Omental fat pad (tissue), 4 donors: ENCODE measurements at places on chromosomes 2 and 18.

DNA sequence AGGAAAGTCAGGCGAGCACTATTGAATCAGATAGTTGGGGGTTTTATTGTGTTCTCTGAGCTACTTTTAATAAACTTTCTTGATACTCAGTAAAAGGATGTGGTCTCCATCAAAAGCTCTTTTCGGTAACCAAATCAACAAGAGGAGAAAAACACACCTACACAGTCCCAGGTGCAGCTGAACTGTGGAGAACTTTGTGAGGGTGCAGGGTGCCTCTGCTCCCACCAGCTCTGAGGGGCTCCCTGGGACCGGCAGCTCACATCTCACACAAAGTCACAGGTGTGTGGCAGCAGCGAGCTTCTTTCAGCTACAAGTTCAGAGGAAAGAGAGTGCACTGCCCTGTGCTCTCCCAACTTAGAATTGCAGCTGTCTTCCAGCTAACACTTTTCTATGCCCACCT, 650.4 kb downstream of the RNF144A start:
- no peak for DNase-seq

DNA sequence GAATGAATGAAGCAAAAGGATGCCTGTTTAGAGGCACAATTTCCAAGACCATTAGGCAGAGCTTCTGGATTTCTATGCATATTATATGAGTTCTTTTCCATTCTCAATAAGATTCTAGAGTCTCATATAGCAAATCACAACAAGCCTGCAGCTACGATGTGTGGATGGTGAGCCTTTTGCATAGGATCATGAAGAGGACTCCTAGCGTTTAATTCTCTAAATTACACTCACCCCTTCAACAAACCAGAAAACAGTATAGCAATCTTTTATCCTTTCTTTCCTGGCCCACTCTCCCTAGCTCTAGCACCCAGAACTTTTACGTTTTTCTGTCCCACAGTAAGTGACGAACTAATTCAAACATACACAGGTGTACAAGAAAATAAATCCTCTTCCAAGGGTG, 293.1 kb upstream of the KLHL29 start:
- no peak for DNase-seq

DNA sequence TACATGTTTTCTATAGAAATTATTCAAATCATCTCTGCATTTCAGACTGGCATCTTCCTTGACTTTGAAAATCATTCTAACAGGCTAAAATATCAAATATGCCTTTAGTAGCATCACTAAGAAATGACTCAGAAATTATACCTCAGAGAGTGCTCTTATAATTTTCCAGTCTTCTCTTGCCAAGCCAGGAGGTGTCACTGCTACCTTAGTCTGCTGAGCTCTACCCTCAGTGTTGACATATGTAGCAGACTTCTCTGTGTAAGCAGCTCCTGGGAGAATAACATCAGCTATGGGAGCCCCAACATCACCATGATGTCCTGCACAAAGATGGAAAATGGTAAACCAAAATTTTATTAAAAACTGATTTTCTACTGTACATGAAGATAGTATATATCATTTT, 31.6 kb downstream of the NDUFS1 start:
- no peak for DNase-seq

- no peak for DNase-seq
Observed at GRCh38 chr2:46032161-46032813, 264.9 kb upstream of the EPAS1 start.

- no peak for DNase-seq
Observed at GRCh38 chr18:76466410-76466991, 28.5 kb downstream of the ZNF516 start.

- no peak for DNase-seq
Observed at GRCh38 chr2:231674587-231675338, 33.6 kb upstream of the PTMA start.

- no peak for DNase-seq
Observed at GRCh38 chr2:71528131-71528591, 74.8 kb downstream of the DYSF start.

GRCh38 chr2:120684289-120685065, 51.2 kb upstream of the GLI2 start:
- DNase-seq = no peak

DNA sequence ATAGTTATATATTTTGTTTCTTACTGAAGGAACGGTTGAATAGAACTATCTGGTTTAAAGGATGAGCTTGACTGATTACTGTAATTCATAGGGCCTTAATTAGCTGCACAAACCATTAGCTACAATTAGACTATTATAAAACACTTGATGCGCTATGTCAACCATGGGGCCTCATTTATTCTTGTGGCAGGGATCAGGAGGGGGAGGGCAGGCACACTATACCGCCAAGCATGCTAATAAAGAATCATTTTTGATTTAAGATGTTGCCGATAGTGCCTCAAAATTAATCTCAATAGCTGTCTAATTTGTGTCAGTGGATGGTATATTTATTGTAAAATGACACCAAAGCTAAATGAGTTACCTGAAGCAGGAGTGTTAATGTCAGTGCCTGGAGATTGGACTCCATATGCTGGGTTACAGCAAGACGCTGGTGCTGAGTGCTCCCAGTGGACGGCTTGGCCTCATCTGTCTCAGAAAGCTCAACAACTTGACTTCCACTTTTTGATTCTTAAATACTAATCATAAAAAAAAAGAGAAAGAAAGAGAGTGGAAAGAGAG, 1007.0 kb upstream of the CELF4 start:
- DNase-seq = no peak

DNA sequence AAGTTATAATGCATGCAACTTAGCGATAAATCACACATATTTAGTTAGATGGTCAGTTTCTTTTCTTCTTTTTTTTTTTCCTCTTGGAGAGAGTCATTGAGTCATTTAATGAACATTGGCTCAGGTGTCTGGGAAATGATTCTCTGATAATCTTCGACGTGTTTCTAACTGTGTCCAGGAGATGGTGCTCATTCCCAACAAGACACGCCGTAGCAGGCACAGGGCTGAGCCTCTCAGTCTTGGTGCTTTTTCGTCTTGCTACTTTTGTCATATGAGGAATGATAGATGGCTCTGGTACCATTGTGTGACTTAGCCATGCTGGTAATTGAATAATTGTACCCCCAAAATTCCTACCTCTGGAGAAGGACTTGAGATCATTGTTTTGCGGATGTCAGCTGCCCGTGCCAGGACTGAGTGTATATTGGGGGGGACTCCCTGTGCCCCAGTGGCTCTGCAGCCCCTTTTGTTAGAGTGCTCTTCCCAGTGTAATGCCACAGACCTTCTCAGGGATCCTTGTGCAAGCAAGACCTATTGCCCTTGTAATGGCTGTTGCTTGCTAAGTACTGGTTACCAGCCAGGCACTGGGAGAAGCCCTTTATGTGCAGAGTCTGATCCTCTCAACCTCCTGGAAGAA, 107.6 kb upstream of the CYRIA start:
- no peak for DNase-seq

- DNase-seq = no peak
Observed at GRCh38 chr2:129239141-129239540, 740.3 kb upstream of the RAB6C start.

GRCh38 chr2:46009772-46010171, 287.4 kb upstream of the EPAS1 start:
- DNase-seq = no peak

DNA sequence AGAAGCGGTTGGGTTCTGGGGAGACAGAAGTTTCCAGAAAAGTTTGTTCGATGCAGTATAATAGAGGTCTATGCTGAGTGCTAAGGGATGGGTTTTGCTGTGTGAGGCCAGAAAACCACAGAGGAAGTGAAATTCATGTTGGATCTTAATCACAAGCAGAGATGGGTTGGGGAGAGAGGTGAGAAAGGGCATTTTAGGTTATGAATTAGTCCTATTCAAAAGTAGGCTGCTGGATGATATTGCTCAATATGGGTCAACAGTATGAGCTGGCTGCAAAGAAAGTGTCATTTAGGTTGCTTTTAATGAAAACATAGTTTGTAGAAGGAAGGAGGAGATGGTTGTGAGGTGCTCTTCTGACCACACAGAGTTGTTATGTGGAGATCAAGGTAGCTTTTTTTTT, 118.8 kb upstream of the LHCGR start:
- DNase-seq = no peak

DNA sequence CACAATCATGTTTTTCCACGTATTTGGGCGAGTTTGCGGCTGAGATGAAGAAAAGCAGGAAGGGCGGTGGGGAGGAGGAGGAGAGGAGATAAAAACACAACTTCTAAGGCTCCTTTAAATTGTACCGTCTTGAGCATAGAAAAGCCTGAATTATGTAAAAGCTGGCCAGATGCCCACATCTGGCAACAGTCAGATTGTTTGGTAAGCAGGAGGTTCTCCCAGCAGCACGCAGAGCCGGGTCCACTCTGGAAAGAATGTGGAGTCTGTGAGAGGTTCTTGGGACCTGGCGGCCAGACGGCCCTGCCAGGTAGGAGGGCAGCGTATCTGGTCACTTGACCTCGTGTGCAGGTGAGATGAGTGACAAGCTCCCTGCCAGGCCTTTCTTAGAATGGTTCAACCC, 215.3 kb upstream of the APCDD1 start:
- DNase-seq = peak; percentile 41

GRCh38 chr2:147100406-147101035, 744.3 kb upstream of the ACVR2A start:
- DNase-seq = no peak

GRCh38 chr18:65227970-65228369, 522.8 kb upstream of the CDH7 start:
- DNase-seq = no peak

DNA sequence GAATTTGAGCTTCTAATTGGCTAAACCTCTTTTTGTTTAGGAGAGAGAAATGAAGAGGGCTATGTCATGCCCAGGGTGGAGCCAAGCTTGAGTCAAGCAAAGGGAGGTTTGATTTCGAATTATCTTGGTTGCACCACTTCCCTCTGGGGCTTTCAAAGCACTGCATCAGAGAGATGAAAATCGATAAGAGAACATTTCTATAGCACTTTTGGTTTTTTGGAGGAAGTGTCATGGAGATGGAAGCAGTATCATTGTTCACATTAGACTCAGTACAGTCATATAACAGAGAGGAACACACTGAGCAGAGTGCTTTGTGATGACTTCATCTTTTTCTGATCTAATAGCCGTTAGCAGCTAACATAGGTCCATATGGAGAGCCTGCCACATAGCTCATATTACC, 120.3 kb upstream of the UXS1 start:
- DNase-seq = no peak

- DNase-seq = no peak
Observed at GRCh38 chr2:27080603-27080936, 2.2 kb downstream of the EMILIN1 start.

GRCh38 chr2:38731684-38732221, 19.4 kb downstream of the SRSF7 start:
- no peak for DNase-seq

- DNase-seq = no peak
Observed at GRCh38 chr2:143792602-143793001, 663.4 kb downstream of the ARHGAP15 start.

DNA sequence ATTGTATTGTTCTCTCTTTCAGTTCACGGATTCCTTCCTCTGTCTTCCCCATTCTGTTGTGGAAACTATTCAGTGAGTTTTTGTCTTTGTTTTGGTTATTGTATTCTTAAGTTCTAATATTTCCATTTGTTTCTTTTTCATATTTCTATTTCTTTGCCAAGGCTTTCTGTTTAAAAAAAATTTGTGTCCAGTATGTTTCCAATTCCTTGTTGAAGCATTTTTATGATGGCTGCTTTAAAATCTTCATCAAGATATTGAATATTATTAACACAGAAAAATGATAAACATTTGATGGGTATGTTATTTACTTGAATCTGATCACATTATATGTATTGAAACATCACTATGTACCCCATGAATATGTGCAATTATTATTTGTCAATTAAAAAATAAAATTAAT, 42.4 kb downstream of the ASB1 start:
- DNase-seq = no peak

GRCh38 chr18:46809145-46809544, 52.3 kb upstream of the ST8SIA5 start:
- DNase-seq = no peak

DNA sequence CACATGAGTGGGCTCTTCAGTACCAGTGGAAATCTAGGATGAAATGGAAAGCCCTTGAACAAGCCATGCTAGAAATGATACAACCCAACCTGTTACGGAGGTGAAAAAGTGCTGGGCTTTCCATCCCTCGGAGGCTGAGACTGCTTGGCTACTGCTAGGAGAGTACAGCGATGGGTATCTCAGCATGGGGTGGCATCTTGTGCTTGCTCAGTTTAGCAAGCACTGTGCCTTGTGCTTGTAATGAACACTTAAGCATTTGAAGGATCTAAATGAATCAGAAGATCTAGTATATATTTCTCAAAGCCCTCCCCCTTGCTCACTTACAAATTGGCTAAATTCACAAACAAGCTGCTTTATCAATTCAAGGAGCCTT, 44.3 kb upstream of the EHBP1 start:
- DNase-seq = no peak

GRCh38 chr18:54767098-54767497, 61.2 kb upstream of the RAB27B start:
- DNase-seq = no peak

- no peak for DNase-seq
Observed at GRCh38 chr18:63405986-63406385, 16.3 kb downstream of the VPS4B start.

- DNase-seq = no peak
Observed at GRCh38 chr2:182649316-182649715, 66.7 kb upstream of the DNAJC10 start.

- no peak for DNase-seq
Observed at GRCh38 chr18:74082742-74083556, 64.7 kb downstream of the FBXO15 start.

GRCh38 chr2:149857344-149857743, 269.8 kb upstream of the MMADHC start:
- DNase-seq = no peak

DNA sequence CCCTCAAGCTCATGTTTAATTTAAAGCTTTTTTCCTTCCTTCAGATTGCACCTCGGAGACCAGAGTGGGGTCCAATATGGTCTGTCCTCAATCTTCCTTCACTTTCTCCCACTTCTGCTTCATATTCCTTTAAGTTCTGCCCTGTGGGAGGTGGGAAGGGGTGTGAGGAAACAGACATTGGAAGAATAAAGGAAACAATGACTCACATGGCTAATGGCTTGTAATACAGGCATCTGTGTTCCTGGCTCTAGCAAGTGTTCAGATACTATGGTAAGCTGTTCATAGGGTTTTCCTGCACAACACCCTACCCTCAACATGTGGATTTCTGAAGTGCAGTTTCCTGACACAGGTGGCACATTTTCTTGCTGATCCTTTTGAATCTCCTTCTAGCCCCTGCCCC, 209.5 kb downstream of the PIK3C3 start:
- no peak for DNase-seq

DNA sequence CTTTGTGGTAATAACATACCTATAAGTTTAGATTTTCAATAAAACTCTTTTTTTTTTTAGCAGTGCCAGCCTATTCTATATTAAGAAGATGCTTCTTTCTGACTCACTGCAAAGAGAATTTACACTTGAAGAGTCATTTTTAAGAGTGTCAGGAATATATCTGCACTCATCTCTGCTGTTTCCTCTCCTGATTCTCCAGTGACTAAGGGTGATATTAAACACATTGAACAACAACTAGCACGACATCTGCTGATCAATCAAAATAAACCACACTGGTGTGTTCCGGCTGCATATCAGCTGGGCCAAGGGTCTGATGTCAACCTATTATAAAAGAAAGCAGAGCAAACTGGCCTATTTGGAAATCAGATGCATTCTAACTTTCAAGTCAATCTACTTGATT, 15.0 kb downstream of the RAB27B start:
- DNase-seq = no peak
